Adrenal gland (tissue), 19 donors: ENCODE measurements at places on chromosomes 11 and 22. TPM values are rescaled to one million over a fixed set of nuclear protein-coding genes. Genes with fewer than 3 reads are reported as not detected.

DNA sequence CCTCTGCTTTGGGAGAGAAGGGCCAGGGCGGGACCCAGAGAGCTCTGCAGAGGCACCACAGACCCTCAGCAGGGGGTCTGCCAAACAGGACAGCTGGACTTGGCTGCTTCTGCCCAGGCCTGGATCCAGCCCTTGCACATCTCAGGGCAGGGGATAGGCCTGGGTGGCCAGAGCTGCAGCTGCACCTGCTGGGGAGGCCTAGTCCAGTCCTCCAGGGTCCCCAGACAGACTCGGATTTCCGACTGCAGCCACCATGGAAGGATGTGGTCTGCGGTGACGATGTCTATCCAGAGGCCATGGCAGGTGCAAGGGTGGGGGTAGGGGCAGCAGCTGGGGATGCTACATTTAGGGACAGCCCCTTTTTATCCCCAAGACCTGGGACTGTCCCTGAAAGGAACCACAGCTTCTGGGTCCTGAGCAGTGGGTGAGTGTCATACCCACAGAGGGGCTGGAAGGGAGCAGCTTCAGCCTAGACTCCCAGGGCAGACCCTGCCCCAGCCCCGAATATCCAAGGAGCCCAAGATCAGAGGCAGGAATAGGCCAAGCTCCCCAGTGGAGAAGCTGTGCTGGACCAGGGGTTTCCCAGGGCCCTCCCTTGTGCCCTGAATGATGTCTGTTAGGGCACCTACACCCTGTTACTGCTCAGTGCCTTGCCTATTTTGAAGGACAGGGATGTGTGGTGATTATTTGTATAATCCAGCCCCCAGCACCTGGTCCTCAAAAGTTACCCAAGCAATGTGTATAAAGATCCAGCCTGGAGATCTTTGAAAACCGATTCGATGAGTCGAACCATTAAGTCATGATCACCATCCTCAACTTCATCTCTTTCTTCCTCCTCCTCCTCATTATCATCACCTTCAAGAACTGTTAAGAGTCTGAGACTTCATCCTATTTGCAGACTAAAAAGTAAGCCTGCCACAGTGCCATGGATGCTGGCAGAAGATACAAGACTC is 2.5 kb upstream of the IGLL5 start:
- DNase-seq: no peak
- H3K27me3 ChIP-seq: no peaks in the 10 kb centered on the region
- no peaks in the 10 kb centered on the region for H3K36me3 ChIP-seq
- no peak overlapping the region for H3K27ac ChIP-seq

CHST1 gene
- polyA plus RNA-seq: 5.0 TPM

DNA sequence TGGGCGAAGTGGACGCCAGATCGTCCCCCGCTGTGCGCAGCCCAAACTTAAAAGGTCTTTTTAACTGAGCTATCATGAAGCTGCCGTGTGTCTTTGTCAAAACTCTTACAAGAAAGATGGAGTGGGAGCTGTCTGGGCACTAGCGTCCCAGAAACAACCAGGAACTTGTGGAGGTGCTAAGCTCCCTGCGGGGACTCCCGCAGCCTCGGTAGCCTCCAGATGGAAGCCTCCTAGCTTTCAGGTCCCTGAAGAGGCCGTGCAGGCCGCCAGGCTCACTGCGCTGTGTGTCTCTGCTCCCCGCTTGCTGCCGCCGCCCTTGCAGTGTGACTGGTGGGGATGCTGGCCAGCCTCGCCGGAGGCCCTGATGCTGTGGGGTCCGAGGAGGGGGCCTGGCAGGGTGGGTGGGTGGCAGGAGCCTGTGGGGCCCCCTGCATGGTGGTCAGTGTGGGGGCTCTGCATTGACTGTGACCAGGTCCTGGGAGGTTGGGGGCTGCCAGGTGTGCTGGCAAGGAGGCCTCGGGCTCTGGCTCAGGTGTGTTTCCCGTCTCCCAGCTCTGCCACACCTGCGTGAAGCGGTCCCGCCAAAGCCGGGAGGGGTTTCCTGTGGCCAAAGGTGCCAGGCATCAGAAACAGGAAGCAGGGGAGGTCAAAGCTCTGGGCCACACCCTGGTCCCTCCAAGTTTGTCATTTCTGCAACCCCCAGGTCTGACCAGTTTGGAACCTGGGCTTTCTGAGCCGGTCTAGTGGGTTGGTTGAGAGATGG is 1.2 kb downstream of the TRABD start:
- no peak for DNase-seq
- H3K36me3 ChIP-seq: no peaks in the 10 kb centered on the region
- peak overlapping the region; percentile 45 for H3K4me3 ChIP-seq
- no peak overlapping the region for H3K27ac ChIP-seq
- H3K4me1 ChIP-seq: peaks cover 24% of the 10 kb centered on the region

DNA sequence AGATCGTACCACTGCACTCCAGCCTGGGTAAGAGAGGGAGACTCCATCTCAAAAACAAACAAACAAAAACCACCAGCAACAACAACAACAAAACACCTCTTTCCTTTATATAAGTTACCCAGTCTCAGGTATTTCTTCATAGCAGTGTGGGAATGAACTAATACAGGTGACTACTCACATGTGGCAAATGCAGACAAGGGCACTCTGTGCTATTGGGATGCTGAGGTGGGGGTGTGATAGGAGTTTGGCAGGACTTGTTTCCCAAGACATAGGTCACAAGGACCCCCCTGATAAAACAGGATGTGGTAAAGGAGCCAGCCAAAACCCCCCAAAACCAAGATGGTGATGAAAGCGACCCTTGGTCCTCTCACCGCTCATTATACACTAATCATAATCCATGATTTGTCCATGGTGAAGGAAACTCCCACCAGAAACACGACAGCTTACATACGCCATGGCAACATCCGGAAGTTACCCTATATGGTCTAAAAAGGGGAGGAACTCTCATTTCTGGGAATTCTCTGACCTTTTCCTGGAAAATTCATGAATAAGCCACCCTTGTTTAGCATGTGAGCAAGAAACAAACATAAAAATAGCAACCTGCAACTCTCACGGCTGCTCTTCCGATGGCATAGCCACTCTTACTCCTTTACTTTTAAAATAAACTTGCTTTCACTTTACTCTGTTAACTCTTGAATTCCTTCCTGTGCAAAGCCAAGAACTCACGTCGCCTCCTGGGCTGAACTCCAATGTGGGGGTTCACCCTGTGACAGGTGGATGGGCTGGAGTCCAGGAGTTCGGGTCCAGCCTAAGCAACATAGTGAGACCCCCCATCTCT is 18.8 kb upstream of the INCENP start:
- peaks cover 13% of the 10 kb centered on the region for H3K4me1 ChIP-seq
- no peak overlapping the region for H3K27ac ChIP-seq
- no peak overlapping the region for H3K4me3 ChIP-seq
- H3K36me3 ChIP-seq: no peaks in the 10 kb centered on the region
- DNase-seq: peak; percentile 67

DNA sequence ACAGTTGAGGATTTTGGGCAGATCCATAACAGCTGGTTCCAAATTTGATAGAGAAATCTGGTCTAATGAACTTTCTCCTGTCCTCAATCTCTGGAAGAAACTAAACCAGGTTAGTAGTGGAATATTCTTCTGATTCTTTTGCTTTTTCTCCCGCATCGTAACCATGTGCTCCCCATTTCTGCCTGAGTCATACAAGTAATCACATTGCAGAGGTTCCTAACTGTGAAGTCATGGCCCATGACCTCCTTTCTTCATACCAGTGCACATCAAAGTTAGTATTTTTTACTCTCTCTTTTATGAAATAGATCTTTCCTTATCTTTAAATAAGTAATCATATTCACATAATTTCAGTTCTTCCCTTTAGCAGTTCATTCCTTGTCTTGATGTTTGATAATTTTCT is 249.0 kb downstream of the DYNC2H1 start:
- peak; percentile 28 for DNase-seq
- no peak overlapping the region for H3K27ac ChIP-seq
- H3K4me3 ChIP-seq: no peak overlapping the region
- H3K27me3 ChIP-seq: no peaks in the 10 kb centered on the region
- H3K36me3 ChIP-seq: no peaks in the 10 kb centered on the region
- no peaks in the 10 kb centered on the region for H3K4me1 ChIP-seq

STIP1 gene
- 91.4 TPM for polyA plus RNA-seq

DNA sequence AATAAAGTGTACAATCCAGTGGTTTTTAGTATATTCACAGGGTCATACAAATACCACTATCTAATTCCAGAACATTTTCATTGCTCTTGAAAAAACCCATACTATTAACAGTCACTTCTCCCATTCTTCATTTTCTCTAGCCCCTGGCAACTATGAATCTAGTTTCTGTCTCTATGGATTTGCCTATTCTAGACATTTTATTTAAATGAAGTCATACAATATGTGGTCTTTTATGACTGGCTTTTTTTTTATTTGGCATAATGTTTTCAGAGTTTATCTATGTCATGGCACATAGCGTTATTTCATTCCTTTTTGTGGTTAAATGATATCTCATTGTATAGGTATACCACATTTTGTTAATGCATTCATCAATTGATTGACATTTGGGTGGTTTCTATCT is 59.4 kb downstream of the KDM2A start:
- H3K27me3 ChIP-seq: no peaks in the 10 kb centered on the region
- DNase-seq: no peak
- H3K4me1 ChIP-seq: no peaks in the 10 kb centered on the region

DNA sequence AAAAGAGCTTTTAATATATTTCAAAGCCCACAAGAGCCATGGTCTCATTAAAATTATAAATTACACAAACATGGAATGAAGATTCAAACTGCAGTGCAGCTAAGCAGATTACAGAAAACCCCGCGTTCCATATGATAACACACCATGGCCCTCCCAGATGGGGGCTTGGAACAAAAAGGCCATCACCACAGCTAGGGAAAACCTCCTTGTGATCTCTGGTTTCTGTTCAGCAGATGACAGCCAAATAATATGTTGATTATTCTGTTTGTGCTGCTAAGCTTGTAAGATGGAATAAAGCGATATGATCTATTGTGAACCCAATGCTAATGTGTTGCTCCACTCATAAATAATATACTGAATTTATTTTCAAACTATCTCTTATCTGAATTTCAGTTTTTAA is 28.5 kb downstream of the IMMP1L start:
- no peak overlapping the region for H3K4me3 ChIP-seq
- H3K27me3 ChIP-seq: no peaks in the 10 kb centered on the region
- no peak overlapping the region for H3K27ac ChIP-seq

DNA sequence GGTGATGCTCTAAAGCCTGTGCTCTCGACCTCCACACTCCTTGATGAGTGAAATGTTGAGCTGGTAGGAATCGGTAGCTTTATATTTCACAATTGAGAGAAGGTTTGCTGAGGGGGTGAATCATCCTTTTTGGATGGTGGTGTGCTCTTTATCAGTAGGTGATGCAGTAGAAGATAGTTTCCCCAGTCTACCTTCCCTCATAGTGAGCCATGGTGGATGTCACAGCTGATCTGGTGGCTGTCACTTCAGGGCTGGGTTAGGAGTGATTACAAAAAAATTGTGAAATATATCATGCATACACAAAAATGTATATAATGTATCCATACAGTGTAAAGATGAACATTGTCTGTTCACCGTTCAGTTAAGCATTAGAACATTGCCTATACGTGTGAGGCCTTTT is 105.3 kb downstream of the GRAMD1B start:
- no peaks in the 10 kb centered on the region for H3K27me3 ChIP-seq
- no peak overlapping the region for H3K27ac ChIP-seq
- no peaks in the 10 kb centered on the region for H3K36me3 ChIP-seq
- peak; percentile 35 for DNase-seq
- peaks cover 34% of the 10 kb centered on the region for H3K4me1 ChIP-seq

DNA sequence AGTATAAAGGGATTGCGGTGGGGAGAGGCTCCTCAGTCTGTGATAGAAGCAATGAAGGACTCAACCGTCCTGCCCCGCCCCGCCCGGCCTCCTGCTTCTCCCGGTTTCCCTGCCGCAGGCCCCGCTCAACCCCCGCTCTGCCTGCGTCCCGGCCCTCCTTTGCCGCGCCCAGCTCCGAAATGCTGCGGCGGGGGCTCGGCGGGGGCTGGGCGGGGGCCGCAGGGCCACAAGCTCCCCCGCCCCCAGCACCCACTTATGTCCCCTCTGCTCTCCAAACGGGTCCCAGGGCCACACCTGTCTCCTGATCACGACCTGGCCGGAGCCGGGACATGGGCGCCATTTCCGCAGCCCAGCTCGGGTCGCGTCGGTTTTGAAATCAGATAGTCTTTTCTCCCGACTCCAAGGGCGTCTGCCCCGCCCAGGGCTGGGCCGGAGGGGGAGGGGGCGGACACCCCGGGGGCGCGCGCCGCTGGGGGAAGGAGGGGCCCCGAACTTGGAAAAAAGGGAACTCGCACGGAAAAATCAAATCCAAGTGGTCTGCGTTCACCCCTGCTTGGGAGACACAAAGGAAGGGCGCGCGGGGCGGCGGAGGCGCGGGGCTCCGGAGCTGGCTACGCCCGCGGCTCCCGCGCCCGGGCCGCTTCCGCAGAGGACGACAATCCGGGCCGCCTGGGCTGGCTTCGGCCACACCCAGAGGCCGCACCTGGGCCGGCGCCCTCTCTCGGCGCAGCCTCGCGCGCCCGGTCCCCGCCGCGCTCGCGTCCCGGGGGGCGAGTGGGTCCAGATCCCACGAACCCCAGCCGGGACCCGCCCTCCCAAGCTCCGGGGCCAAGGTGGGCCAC is 70.6 kb upstream of the EP300 start:
- H3K27ac ChIP-seq: peak overlapping the region; percentile 98
- H3K4me1 ChIP-seq: peaks cover 14% of the 10 kb centered on the region
- H3K36me3 ChIP-seq: no peaks in the 10 kb centered on the region
- H3K4me3 ChIP-seq: peak overlapping the region; percentile 55

DNA sequence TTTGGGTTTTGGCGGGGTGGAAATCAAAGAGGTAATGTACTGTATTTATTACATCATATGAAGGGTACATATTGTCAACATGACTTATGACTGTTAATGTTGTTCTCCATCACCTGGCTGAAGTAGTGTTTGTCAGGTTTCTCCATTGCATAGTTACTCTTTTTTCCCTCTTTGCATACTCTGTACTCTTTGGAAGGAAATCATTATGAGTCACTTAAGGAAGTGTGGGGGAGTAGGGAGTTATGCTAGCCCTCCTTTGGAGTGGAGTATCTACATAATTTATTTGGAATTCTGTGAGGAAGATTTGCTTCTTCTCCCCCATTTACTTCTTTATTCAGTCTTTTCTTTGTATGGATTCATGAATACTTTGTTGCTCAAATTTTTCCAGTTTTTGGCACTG is 3.6 kb upstream of the PGR start:
- DNase-seq: no peak
- H3K4me1 ChIP-seq: no peaks in the 10 kb centered on the region
- no peak overlapping the region for H3K27ac ChIP-seq
- H3K36me3 ChIP-seq: no peaks in the 10 kb centered on the region
- H3K4me3 ChIP-seq: no peak overlapping the region

HEPN1 gene
- not detected for polyA plus RNA-seq

SLC15A3 gene
- polyA plus RNA-seq: 37.2 TPM
